Cerebellar nuclear complex (tissue), 1 donor: ENCODE measurements at places on chromosomes 13 and 19.

- no peak for DNase-seq
Measured at GRCh38 chr13:99031832-99032231, 54.0 kb upstream of the DOCK9 start.

DNA sequence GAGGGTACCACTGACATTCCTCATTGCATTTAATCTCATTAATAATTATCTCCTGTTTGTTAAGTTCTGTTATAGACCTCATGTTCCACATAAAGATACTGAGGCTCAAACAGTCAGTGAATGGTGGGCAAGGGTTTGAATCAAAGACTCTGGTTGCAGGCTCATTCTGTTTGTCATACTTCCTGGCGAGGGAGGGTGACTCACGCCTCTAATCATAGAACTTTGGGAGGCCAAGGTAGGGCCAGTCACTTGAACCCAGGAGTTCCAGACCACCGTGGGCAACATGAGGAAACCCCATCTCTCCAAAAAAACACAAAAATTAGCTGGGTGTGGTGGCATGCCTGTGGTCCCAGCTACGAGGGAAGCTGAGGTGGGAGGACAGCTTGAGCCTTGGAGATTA lies 220.7 kb upstream of the MIR17HG start:
- no peak for DNase-seq

DNA sequence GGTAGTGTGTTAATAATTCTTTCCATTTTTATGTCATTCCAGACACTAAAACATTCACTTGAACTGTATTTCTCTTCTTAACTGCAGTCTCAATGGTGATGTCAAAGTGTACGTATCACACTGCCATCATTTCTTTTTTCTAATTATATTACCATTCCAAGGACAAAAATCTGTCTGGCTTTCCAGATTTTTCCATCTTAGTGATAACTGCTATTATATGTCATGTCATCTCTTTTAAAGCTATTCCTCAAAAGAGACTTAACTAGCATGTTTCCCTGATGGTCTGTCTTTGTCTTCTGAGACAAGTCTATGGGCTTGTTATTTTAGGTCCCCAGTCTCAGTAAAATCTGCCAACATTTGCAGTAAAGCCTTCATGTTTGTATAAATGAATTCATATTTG lies 1207.1 kb downstream of the PCDH17 start:
- DNase-seq: no peak

DNA sequence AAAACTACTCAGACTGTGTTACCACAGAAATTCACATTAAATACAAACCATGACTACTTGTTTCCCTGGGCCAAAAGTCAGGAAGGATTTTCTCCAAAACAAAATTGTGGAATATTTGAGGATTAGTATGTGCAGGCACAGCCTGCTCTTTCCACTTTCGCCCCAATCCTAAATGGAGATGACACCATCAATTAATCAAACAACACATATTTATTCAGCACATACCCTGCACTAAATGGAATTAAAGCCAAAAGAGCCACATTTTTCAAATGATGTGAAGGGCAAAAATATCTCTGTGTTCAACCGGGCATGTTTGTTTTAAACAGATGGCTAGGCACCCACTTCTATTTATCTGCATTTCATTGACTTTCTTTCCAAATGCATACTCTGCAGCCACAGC lies 523.1 kb downstream of the DCT start:
- DNase-seq: no peak

DNA sequence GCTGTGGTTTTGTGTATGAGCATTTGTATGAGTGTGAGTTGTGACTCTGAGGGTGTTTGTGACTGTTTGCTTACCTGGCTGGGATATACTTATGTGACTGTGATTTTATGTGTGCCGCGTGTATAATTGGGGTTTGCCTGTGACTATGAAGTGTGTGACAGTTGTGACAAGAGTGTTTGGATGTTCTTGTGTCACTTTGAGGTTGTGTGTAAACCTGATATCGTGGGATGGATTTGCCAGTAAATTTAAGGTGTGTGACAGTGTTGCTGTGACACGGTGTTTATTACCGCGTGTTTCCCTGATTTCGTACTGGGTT lies 442 bp downstream of the ZNF420 start:
- DNase-seq: no peak

- DNase-seq: no peak
Measured at GRCh38 chr19:8512115-8512967, 1.6 kb downstream of the ZNF414 start.

- no peak for DNase-seq
Measured at GRCh38 chr13:73340069-73340468, 281.3 kb downstream of the KLF5 start.

- no peak for DNase-seq
Measured at GRCh38 chr13:36981156-36981743, 17.9 kb downstream of the ALG5 start.

DNA sequence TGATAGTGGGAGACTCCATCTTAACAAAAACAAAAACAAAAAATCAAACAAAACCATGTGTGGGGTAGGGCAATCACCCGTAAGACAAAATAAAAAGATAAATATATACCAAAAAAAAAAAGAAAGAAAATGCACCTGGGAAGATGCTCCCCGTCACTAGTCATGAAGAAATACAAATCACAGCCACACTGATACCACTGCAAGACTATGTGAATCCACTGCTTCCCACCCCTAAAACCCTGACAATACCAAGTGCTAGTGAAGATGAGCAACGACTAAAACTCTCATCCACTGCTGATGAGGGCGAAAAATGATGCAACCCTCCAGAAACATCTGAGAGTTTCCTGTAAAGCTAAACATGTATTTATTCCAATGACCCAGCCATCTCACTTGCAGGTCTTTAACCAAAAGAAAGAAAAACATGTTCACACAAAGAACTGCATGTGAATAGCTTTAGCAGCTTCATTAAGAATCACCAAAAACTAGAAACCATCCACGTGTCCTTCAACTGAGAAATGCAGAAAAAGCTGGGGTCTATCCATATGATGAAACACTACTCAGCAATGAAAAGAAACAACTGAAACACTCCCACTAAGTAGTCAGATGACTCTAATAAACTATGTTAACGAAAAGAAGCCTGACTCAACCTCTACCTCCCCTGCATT lies 31.7 kb downstream of the BRD4 start:
- DNase-seq: no peak

DNA sequence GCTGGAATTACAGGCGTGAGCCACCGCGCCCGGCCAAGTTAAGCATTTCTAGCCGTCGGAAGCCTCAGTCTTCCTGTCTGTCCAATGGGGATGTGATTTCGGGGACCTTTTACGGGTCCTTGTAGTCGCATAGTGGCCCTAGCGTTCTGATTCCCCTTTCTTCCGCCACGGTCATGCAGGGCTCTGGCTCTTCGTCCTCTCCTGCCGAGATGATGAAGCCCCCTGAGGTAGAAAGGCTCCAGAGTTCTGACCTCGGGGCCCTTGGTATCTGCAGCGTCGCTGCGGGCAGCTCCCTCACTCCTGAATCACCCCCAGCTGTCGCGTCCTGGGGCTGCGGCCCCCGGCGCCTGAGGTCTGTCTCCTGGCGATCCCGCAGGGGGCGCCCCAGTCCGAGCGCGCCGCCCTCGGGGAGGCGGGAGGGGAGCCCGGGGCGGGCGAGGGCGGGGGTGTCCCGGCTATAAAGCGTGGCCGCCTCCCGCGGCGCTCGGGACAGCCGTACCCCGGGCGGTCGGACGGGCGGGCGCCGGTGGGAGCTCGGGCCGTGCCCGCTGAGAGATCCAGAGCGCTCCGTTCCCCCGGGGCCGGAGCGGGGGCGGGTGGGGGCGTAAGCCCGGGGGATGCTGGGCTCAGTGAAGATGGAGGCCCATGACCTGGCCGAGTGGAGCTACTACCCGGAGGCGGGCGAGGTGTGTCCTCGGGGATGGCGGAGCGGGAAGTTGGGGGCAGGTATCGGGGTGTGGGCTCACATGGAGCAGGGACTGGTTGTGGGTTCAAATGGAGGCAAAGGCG lies at the start of gene FOXA3:
FOXA3 (plus strand) TSS at position 487 of the 789 bp plus-strand sequence; CDS start at position 618, 131 bp downstream.
- DNase-seq: no peak

GRCh38 chr19:19463348-19464117 lies 51.8 kb downstream of the TSSK6 start:
- no peak for DNase-seq

- DNase-seq: no peak
Measured at GRCh38 chr19:1472231-1473084, 6.6 kb downstream of the C19orf25 start.

GRCh38 chr19:38425810-38426466 lies at the start of gene RASGRP4:
Gene RASGRP4 (minus strand): TSS chr19:38426219. CDS start chr19:38426091, 128 bp downstream.
- no peak for DNase-seq

GRCh38 chr13:95301968-95302393 lies 730 bp upstream of the ABCC4 start:
- DNase-seq: no peak

GRCh38 chr19:41206456-41206855 lies 12.6 kb upstream of the AXL start:
- DNase-seq: no peak

DNA sequence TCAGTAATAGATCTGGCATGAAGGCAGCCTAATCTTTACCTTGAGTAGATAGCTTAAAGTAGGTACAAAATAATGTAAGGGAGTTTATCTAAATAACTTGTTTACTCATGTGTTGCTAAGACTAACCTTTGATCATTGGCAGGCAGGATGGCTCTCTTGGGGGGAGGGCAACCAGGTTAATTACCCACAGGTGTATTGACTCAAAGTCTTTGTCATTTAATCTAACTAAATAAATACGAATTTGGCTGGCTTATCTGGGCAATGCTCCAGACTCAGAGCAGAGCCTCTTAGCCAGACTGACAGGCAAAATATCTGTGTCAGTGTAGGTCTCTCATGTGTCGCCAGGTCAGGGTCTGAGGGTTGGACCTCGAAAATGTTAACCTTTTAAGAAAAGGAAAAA lies 283.4 kb upstream of the KLHL1 start:
- DNase-seq: no peak

GRCh38 chr13:46126056-46126455 lies 21.2 kb upstream of the CPB2 start:
- no peak for DNase-seq

DNA sequence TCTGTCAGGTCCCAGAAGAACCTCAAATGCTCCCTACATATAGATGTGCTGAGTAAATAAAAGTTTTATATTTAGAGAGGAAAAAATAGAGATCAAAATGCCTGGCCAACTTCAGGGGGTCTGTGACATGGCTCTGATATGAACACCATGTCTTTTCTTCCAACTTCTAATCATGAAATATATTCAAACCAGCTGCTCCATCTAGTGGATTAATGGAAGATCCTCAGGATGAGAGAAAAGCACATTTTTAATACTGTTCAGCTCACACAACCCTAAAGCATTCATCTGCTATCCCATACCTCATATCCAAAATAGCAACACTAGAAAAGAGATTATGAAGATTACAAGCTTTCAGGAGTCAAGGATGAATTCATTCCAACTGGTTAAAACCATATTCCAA lies 56.0 kb upstream of the DOCK9 start:
- peak; percentile 6 for DNase-seq

GRCh38 chr19:49491804-49492572 lies 4.2 kb upstream of the RPS11 start:
- DNase-seq: no peak

- DNase-seq: no peak
Measured at GRCh38 chr13:76750126-76750525, 136.1 kb downstream of the KCTD12 start.

GRCh38 chr13:63107179-63107943 lies 1691.7 kb upstream of the PCDH20 start:
- no peak for DNase-seq

DNA sequence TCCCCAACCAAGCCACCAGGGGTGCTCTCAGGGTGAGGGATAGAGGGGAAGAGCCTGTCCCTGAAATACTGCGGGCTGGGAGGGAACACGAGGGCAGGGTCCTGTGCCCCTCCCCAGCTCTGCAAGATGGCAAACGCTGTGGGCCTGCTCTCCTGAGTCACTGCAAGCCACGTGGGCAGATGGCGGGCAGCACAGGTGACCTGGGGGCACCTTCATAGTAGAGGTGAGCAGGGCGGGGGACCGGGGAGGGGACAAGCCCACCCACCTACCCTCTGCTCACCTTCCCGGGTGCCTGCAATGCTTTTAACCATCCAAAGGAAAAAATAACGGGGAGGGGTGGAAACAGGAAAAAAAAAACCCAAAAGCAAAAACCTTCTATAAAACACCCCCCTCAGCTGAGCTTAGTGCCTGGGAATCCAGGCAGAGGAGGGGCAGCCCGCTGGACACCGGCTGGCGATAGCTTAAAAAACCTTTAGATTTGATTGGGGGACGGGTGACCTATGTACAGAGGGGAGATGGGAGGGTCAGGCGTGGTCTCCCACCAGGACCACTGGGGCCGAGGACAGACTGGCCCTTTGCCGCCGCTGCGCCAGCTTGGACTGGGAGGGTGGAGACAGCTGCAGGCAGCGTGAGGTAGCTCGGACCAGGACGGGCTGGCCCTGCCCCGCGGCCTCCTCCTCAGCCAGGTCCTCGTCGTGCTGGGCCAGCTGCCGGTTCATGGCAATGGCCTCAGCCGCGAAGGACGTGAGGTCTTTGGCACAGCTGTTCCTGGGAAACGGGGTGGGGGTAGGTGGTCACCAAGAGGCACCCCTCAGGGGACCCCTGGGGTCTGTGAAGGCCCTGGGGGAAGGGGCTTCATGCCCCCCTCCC lies 11.7 kb downstream of the MKNK2 start:
- no peak for DNase-seq

DNA sequence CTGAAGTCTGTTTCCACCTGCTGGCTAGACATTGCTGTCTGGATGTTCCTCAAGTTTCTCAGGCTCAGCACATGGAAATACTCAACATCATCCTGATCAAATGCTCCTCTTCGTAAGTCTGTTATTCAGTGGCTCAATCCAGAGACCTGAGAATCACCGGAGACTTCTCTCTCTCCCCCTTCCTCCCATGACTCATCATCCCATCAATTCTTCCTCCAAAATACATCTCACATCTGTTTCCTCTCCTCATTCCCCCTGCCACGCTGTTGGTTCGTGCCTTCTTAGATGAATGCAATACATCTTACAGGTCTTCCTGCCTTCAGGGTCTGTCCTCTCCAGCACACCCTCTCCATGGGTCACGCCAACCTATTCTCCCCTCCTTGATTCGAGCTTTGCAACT lies 7.4 kb upstream of the RXFP2 start:
- no peak for DNase-seq

GRCh38 chr13:75079226-75079625 lies 402.7 kb downstream of the TBC1D4 start:
- no peak for DNase-seq

- DNase-seq: no peak
Measured at GRCh38 chr19:29858000-29858596, 46.3 kb downstream of the CCNE1 start.
